Chondrocyte (in vitro differentiated cells): ENCODE measurements at places on chromosomes 4 and X. TPM values are rescaled to one million over a fixed set of nuclear protein-coding genes. Genes with fewer than 3 reads are reported as not detected.
A peak's percentile ranks its signal among the peaks of the same experiment; 100 is the strongest.

DNA sequence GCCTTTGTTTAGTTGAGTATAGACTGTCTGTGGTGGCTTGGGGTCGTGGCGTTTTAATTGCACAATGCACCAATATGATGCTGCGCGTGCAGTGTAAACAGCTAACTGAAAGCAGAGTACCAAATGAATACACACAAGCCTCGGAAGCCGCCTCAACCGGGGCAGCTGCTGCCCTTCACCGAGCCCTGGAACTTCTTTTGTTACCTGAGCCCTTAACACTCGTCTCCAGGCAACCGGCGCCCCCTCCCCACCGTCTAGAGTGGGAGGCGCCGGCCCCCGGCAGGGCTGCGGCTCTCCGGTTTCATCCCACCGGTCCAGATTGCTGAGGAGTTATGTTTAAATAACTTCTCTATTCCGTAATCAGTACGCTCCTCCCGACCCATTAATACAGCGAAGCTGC is 173.2 kb upstream of the TBL1X start:
- H3K27me3 ChIP-seq: peaks cover 12% of the 10 kb centered on the region
- no peak overlapping the region for H3K4me3 ChIP-seq
- DNase-seq: no peak

GRCh38 chr4:169675825-169676224 is 55.4 kb downstream of the CLCN3 start:
- DNase-seq: no peak
- H3K36me3 ChIP-seq: peaks cover 2% of the 10 kb centered on the region
- H3K4me3 ChIP-seq: no peak overlapping the region
- H3K27ac ChIP-seq: no peak overlapping the region

The HS6ST2 gene
- 1.9 to 6.6 TPM (median 2.2 TPM) in 3 replicates for total RNA-seq

- no peaks in the 10 kb centered on the region for H3K36me3 ChIP-seq
- peaks cover 32% of the 10 kb centered on the region for H3K27me3 ChIP-seq
- no peaks in the 10 kb centered on the region for H3K4me1 ChIP-seq
- no peak overlapping the region for H3K27ac ChIP-seq
Observed at GRCh38 chr4:159545556-159545955, 442.7 kb downstream of the RAPGEF2 start.

GRCh38 chr4:156659570-156659969 is 312.0 kb downstream of the PDGFC start:
- no peaks in the 10 kb centered on the region for H3K36me3 ChIP-seq
- H3K27ac ChIP-seq: no peak overlapping the region
- peaks cover 18% of the 10 kb centered on the region for H3K4me1 ChIP-seq

DNA sequence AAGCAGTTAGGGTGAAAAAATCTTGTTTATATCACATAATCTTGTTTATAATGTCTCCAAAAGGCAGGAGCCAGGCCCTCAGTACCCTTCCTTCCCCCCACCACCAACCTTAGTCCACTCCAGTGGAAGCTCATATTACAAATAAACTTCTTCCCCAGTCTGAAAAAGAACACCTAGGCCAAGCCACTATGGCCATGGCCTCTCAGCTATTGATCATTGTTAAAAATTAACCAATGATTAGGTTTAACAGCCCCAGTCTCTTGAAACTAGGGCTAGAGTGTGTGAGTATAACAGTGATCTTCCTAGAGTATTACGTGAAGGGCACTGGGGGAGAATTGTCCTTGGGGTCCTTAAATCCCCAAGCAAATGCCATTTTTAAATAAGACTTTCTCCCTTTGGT is 411.9 kb upstream of the EDA2R start:
- no peak for DNase-seq
- H3K36me3 ChIP-seq: no peaks in the 10 kb centered on the region
- no peaks in the 10 kb centered on the region for H3K27me3 ChIP-seq
- H3K4me1 ChIP-seq: no peaks in the 10 kb centered on the region
- H3K4me3 ChIP-seq: no peak overlapping the region

DNA sequence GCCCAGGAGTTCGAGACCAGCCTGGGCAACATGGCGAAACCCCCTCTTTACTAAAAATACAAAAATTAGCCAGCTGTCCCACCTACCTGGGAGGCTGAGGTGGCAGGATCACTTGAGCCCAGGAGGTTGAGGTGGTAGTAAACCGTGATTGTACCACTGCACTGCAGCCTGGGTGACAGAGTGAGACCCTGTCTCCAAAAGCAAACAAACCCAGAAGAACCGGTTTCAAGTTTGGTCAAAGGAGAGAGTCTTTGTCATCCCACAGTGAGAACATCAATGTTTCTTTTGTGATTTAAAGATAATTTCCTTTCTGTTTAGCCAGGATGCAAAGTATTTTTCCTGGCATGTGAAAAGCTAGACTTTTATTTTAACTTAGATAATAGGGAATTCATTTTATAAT is 26.7 kb downstream of the PDK3 start:
- H3K4me1 ChIP-seq: peaks cover 62% of the 10 kb centered on the region
- no peak overlapping the region for H3K4me3 ChIP-seq
- H3K36me3 ChIP-seq: no peaks in the 10 kb centered on the region
- H3K27ac ChIP-seq: no peak overlapping the region
- no peaks in the 10 kb centered on the region for H3K27me3 ChIP-seq

The CCDC149 gene
- total RNA-seq: 12.9 to 21.5 TPM (median 21.4 TPM) in 3 replicates

DNA sequence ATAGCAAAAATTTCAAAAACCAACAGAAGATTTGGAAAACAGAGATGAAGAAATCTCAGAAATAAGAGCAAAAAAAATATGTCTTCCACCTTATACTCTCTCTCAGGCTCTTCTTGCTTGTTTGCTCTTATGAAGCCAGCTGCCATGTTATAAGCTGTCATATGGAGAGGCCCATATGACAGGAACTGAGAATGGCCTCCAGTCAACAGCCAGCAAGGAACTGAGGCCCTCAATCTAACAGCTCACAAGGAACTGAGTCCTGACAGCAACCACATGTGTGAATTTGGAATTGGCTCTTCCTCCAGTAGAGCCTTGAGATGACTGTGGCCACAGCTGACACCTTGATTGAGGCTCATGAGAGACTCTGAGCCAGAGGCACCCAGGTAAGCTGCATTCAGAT is 51.3 kb upstream of the MAOA start:
- DNase-seq: no peak
- no peaks in the 10 kb centered on the region for H3K36me3 ChIP-seq
- H3K4me1 ChIP-seq: no peaks in the 10 kb centered on the region
- H3K4me3 ChIP-seq: no peak overlapping the region
- H3K27me3 ChIP-seq: no peaks in the 10 kb centered on the region

DNA sequence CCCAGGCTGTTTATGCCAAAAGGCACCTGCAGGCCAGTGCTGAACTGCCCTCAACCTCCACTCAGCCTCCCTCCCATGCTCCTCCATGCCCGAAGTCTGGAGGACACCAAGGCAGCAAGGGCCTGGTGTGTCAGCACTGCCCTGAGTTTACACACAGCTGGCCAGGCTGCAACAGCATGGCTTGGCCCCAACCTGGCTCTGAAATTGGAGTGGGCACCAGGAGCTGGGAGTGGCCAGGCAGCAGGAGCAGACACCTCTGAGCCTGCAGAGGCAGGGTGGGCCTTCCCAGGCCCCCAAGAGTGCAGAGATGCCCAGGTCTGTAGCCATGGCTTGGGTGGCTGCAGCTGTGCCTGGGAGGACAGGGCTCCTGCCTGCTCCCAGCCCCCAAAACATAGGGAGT is 571.2 kb upstream of the ACTRT1 start:
- DNase-seq: peak; percentile 79
- H3K27ac ChIP-seq: no peak overlapping the region
- no peaks in the 10 kb centered on the region for H3K4me1 ChIP-seq
- H3K27me3 ChIP-seq: no peaks in the 10 kb centered on the region
